NCI-H748 treated with DMSO at 0.1 percent for 48 hours (cell line): ENCODE measurements at places on chromosomes 1 and 21.

GRCh38 chr1:198880818-198881597 is 242.2 kb downstream of the PTPRC start:
- DNase-seq: no peak

- DNase-seq: no peak
These were observed 130.3 kb downstream of the C1orf21 start for GRCh38 chr1:184517130-184517529.

DNA sequence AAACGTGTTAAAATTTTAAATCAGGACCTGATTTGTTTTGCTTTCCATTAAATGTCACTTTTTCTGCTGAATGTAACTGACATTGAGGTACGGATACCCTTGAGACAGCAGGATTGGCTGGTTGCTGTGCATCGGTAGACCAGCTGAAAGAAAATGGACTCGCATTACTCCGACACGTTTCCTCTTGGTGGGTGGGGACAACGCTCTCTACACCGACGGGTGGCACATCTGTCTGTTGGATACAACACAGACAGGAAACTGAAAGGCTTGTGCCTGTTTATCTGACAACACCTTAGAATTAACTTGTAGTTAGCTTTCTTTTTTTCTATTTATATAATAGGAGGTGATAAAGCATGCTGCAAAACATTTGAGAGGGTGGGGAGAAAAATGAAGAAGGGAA is 19.4 kb downstream of the PRPF38A start:
- no peak for DNase-seq

DNA sequence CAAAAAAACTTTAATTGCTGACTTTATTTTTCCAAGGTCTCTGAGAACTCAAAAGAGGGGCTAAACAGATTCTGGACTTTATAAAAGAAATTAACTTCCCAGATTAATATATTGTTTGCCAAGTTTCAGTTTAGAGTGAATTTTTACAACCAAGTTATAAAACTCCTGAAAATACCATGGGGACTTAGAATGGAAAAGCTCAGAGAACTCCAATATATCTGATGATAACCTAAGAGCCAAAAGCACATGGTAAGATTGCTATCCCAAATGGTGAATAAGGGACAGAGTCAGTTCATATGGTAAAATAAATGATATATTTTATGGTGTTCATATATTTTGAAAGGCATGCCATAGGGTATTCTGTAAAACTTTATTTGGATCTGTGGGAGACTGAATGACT is 470.9 kb downstream of the TTLL7 start:
- no peak for DNase-seq

DNA sequence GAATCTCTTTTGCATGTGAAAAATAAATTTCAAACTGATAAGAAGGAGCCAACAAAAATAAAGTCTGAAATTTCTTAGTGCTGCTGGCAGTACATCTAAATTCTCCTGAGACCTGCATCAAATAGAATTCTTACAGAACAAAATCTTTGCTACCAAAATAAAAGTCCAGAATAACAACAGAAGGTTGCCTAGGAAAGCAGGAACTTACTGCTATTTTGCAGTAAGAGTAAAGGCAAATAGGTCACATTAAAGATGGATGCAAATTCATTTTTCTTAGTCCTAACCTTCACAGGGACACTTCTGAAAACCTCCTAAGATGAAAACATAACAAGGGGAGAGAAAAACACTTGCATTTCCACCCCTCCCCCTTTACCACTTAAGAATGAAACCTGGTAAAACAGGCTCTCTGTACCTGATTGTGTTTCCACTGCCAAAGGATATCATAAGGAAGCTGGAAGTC is 59.0 kb downstream of the RUSC1 start:
- no peak for DNase-seq

DNA sequence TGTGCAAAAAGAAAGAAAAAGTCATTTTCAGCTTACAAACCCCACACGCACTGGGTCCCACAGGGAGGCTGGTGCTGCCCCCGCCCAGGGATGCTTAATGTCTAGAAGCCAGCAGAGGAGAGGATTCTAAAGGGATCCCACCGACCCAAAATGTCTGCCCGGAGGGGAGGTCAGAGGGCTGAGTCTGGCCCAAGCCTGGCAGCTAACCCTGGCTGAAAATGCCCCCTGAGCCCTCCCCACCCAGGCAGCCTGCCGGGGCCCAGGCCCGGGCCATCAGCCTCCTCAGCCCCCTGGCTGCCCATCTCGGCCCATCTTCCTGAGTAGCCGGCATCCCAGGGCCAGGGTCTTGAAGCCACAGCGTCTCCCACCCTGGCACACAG is 33.5 kb downstream of the ACOT7 start:
- DNase-seq: no peak

GRCh38 chr1:206704226-206704625 is 19.5 kb downstream of the MAPKAPK2 start:
- no peak for DNase-seq

- DNase-seq: no peak
These were observed 37.0 kb upstream of the SAMSN1 start for GRCh38 chr21:14582934-14583628.

DNA sequence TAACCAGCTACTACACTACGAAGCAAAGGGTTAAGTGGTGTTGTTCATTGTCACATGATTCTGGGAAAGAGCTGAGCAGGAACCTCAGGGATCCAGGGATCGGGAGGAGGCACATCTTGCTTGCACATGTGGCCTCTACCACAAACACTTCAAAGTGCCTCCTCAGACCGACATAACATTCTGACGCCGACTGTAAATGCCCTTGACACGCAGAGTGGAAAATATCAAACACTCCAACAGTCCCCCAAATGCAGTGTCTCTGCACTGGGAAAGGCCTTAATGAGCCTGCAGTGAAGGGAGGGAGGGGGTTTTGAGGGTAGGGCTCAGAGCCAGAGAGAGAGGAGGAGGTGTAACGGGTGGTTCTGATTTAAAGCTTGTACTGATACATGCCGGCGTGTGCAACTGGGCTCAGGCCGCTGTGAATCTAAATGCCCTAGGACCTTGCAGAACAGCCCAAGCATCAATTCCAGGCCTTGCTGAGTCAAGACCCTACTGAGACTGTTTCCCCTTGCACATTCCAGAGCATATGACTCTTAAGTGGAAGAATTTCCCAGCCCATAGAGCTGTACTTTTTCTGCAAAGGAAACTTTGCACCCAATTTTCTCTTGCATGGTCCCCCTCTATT is 163.7 kb downstream of the NTMT2 start:
- no peak for DNase-seq

GRCh38 chr1:67833602-67833940 is 304 bp upstream of the GNG12 start:
- no peak for DNase-seq

GRCh38 chr1:234978397-234979295 is 150.0 kb downstream of the TOMM20 start:
- DNase-seq: no peak

- no peak for DNase-seq
These were observed 210.1 kb downstream of the GPR52 start for GRCh38 chr1:174657893-174658292.

DNA sequence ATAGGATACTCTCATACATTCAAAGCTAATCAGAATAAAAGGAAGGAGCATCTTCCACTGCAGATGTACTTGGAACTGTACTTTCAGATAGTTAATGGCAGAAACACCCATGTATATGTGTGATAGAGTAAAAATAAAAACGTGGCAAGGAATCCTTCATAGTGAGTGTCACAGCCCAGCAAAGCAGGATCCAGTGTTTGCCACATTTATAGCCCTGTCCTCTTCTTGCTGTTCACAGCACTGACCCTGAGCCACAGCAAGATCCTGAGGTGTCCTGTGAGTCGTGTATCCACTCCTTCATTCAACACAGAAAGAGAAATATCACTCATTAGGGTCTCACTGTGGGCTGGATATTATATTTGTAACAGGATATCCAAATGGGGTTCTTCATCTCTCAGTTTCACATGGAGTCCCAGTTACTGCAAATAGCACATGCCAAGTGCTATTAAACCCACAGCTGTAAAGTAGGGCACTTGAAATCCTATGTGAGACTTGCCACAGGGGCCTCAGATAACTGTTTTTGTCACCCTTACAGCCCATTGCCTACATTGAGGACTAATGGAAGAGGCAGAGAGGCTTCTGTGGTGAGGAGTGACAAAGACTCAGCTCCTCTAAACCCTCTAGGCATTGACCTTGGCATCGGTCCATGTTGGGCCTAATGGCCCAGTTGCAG is 41.3 kb downstream of the CYP2J2 start:
- DNase-seq: no peak

DNA sequence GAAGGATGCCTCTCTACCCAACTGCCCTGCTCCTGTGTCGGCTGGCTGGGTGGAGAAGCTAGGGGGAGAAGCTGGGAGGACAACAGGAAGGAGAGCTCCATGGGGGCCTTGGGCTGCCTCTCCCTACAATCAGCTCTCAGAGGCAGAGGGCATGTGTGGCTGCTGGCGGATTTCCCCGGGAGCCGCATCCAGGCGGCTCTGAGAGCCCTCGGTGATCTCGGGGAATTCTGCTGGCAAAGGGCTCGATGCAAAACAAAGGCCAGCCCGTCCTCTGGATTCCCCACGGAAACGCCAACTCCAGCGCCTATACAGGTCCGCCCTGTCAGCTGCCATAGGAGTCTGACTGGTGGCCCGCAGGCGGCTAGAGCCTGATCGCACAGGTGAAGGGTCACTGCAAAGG is 26.4 kb upstream of the EVA1B start:
- no peak for DNase-seq
